Lower lobe of right lung (tissue), 2 donors: ENCODE measurements at places on chromosomes 5 and 9. TPM values are rescaled to one million over a fixed set of nuclear protein-coding genes. Genes with fewer than 3 reads are reported as not detected.

CD74 gene
- total RNA-seq, result 4,221 TPM

ZNF658 gene
- total RNA-seq, result 5.4 TPM

GRCh38 chr5:175254155-175254554 is 189.8 kb downstream of the DRD1 start:
- DNase-seq, result no peak
- no peaks in the 10 kb centered on the region for H3K27me3 ChIP-seq
- peaks cover 6% of the 10 kb centered on the region for H3K4me1 ChIP-seq

DNA sequence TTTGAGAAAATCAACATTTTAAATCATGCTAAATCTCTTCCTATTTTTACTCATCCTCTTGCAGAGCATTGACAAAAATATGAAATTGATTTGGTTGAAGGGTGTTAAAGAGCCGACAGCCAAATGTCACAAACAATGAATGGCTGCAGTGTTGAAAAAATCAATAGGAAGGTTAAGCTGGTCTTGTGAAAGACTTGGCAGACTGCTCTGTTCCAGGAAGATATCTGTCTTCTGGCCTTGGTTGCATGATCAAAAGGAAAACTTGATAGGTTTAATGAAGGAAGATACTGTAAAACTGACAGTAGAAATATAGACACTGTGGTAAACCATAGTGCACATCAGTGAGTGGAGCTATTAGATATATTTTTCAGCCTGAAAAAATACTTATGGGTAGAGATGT is 103.6 kb downstream of the PBX3 start:
- H3K4me3 ChIP-seq, result no peak overlapping the region
- H3K36me3 ChIP-seq, result no peaks in the 10 kb centered on the region
- H3K4me1 ChIP-seq, result no peaks in the 10 kb centered on the region
- no peak for DNase-seq
- H3K27ac ChIP-seq, result no peak overlapping the region

GRCh38 chr5:18270635-18271338 is 636.5 kb downstream of the TAF11L14 start:
- no peak overlapping the region for H3K27ac ChIP-seq
- H3K4me1 ChIP-seq, result no peaks in the 10 kb centered on the region
- no peak overlapping the region for H3K4me3 ChIP-seq
- DNase-seq, result no peak
- H3K27me3 ChIP-seq, result no peaks in the 10 kb centered on the region
- H3K36me3 ChIP-seq, result no peaks in the 10 kb centered on the region
